ENCODE measurements at places on chromosomes 5 and 9.

DNA sequence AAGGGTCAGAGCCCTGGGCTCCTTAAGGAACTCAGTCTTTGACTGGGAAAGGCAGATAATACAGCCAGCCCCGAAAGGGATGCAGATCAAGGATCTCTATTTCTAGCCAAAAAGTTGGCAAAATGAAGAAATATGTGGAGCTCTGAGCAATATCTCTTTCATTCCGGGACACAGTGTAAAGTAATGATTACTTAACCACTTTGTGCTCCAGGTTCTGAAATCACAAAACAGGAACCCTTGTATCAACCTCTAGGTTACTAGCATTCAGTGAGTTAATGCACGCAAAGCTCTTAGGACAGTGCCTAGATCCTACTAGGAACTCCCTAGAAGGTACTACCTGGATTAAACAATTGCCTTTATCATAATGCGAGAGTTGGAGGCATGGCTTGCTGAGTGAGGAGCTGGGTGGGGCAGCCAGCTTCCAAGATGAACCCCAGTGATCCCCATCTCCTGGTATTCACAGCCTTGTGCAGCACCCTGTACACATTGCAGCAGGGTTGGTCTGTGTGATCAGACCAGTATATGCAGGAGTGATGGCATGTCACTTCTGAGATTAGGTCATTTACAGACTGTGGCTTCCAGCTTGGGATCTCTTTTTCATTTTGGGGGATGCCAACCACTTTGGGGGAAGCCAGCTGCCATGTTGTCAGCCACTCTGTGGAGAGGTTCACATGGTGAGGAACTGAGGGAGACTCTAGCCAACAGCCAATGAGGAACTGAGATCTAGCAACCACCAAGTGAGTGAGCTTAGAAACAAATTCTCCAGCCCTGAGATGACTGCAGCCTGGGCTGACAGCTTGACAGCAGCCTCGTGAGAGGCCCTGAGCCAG is 103.1 kb upstream of the SLC44A1 start:
- no peak for DNase-seq

DNA sequence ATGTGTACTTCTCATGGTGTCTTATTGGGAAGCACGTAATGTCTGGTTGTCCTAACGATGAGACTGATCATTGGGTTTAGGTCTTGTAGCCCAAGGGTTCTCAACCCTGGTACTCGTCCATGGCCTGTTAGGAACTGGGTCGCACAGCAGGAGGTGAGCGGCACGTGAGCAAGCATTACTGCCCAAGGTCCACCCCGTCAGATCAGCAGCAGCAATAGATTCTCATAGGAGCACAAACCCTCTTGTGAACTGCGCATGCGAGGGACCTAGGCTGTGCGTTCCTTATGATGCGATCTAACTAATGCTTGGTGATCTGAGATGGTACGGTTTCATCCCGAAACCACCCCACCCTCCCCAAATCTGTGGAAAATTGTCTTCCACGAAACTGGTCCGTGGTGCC is 33.5 kb downstream of the CNOT6 start:
- no peak for DNase-seq

GRCh38 chr5:66570201-66570600 is 26.0 kb upstream of the MAST4 start:
- no peak for DNase-seq

DNA sequence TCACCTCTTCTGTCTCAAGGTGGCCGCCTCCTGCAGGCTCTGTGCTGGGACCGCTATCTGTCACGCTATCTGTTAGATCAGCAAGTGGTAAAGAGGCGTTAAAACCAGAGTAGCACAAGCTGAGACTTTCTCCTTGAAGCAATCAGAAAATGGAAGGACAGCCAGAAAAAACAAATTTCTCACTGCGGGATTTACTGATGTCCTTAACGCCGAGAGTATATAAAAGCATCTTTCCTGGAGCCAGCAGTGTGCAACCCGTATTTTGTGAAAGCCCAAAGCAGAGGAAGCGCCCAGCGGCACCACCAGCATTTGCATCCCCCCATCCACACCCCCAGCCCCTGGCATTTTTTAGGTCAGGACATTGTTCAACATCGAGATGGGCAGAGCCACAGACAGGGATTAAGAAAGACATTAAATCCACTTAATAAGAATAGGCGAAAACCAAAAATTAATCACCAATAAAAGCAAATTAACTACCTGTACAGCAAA is 48.6 kb downstream of the DUSP1 start:
- no peak for DNase-seq

DNA sequence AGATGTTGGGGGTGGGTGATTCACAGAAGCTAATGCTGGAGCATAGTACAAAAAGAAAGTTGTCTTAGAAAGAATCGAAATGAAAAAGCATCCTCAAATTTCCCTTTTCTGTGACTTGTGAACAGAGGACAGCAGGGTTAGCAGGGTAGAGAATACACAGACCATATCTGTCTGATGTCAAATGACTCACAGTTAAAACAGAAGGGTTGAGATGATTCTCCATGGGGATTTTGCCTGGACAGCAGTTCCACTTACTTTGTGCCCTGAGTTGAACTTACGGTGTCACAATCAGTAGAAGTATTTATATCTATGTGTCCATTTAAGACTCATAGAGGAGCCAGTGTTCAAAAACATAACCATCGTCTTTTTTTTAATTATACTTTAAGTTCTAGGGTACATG is 801.6 kb downstream of the KCTD16 start:
- DNase-seq = no peak

DNA sequence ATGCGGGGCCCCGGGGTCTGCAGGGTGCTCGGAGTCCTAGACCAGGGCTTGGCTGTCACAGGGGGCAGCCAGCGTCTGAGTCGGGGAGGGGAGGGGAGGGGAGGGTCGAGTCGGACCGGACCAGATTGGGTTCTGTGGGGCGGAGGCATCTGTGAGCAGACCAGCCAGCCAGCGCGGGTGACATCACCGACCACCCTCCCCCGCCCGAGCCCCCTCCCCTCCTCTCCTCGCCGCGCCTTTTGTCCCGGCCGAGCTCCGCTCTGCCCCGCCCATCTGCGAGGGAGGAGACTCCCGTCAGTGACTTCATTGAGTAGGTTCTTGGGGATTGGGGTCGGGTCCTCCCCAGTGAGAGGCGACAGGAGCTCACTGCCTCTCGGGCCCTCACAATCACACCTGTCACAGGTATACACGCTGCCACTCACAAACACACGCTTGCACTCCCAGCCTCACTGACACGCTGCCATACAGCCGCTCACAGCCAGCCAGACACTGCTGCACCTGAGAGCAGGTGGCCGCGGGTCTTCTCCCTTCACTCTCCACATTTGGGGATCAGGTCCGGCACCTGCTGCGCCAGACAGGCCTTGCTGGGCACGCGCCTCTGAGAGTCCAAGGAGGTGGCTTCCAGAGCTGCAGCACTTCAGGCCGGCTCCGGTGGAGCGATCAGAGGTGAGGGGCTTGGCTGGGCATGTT is 546 bp downstream of the DNAJB5 start:
- DNase-seq = peak; percentile 51

DNA sequence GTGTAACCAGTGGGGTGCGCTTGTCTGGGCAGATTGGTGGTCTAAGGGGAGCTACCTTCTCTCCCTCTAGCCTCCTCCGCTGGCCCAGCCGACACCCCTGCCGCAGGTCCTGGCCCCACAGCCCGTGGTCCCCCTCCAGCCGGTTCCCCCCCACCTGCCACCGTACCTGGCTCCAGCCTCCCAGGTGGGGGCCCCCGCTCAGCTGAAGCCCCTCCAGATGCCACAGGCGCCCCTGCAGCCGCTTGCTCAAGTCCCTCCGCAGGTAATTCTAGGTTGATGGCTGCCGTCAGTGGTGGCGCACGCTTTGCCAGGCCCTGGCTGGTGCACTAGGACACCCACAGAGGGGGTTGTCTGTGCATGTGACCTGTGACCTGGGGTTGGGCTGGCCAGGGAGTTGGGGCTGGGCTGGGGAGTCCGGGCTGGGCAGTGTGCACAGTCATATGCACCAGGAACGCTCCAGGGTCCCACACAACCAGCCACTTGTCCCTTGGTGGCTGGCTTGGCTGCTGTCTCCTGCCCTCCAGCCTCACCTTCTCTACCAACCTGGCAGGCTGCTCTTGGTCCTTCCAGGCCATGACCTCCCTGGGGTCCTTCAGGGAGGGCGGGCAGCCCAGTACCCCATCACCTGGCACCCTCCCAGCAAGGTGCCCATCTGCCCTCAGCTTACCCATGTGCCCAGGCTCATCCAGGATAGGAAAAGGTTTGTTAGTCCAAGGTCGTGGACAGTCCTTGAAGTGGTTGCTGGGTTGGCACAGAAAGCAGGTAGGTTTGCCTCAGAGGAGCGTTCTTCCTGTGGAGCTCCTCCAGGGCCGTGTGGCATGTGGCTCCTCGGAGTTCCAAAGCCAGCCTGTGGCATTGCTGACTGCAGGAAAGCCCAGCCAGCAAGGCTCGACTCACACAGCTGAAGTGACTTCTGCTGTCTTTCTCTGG is 73.2 kb downstream of the WNK2 start:
- DNase-seq = no peak

DNA sequence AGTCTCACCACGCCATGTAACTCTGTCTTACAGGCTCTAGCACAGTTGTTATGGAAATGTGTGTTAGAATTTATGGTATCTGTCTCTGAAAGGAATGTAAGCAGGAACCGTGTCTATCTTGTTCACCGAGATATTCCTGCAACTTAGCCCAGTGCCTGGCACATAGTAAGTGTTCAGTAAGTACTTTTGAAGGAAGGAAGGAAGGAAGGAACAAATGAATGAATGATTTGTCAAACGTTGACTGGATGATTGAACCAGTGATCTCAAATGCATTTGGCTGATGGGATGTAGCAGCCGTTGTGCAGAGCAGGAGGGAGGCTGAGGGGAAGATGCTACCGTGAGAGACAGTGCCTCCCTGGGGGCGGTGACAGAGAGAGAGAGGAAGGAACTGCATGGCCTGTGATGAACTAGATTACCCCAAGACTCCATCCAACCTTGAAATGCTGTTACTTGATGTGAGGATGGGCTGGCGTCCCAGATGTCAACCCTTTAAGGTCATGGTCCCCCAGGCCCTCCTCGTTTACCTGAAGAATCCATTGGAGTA is 47.5 kb upstream of the PPARGC1B start:
- DNase-seq = peak; percentile 56

DNA sequence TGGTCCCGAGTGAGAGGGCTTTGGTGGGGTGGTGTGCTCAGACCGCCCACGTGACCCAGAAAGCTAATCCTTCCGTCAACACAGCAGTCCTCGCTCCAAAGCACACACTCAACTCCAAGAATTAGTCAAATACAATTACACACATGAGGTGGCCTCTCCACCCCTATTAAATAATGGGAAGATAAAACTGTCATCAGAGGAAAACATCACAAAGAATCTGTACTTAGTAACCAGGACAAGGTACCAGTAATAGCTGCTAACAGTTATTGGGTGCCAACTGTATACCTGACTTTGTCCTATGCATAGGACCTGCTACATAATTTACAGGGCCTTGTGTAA is 222.8 kb downstream of the HSPA4 start:
- no peak for DNase-seq

GRCh38 chr5:120942596-120943350 is 478.7 kb downstream of the PRR16 start:
- no peak for DNase-seq

- DNase-seq = no peak
Observed at GRCh38 chr9:128077847-128078503, 9.9 kb downstream of the SLC25A25 start.

GRCh38 chr5:172713113-172713808 is 57.7 kb downstream of the DUSP1 start:
- DNase-seq = peak; percentile 80

- no peak for DNase-seq
Observed at GRCh38 chr9:17863213-17863883, 284.5 kb downstream of the SH3GL2 start.

DNA sequence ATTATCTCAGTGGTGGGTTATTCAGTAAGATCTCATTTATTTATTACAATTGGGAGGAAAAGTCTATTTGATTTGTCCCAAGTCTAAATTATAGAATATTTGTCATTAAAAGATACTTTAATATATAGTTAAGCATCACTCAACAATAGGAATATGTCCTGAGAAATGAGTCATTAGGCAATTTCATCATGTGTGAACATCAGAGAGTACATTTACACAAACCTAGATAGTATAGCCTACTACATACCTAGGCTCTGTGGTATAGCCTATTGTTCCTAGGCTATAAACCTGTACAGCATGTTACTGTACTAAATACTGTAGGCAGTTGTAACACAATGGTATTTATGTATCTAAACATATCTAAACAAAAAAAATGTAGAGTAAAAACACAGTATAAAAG is 135.0 kb upstream of the RASA1 start:
- no peak for DNase-seq

- DNase-seq = no peak
Observed at GRCh38 chr9:92003308-92004044, 53.4 kb upstream of the ROR2 start.

DNA sequence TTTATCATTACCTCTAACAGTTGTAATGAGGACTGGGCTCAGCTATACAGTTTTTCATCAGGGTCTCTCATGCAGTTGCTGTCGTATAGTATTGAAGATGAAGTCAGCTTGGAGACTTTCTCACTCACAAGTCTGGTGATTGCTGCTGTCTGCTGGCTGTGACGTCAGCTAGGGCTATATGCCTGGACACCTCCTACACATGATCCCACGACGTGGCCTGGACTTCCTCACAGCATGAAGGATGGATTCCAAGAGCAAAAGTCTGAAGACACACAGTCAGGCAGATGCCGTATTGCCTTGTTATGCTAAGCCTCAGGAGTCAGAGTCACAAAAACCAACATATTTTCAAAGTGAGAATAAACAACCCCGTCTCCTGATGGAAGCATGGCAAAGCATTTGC is 193.3 kb downstream of the LURAP1L start:
- no peak for DNase-seq

- no peak for DNase-seq
Observed at GRCh38 chr5:136023958-136024541, 4.7 kb upstream of the TGFBI start.

DNA sequence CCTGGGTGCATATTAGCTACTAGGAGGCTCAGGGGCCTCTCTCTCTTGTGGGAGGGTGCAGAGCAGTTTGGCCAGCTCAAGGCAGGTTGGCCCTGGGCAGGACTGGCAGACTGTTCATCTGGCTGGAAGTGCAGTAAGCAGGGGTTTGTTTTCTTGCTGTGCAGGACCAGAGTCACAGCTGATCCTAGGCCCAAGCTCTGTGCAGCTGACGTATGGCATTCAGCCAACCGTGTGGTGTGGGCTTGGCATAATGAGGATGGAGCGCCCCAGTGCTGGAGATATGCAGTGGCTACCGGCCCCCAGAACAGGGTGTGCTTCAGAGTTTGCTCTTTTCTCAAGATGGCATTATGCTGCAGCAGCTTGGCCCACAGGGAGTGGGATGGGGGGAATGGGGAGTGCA is 31.0 kb upstream of the PHF24 start:
- no peak for DNase-seq

- DNase-seq = no peak
Observed at GRCh38 chr5:173316339-173317020, 11.7 kb downstream of the STC2 start.

DNA sequence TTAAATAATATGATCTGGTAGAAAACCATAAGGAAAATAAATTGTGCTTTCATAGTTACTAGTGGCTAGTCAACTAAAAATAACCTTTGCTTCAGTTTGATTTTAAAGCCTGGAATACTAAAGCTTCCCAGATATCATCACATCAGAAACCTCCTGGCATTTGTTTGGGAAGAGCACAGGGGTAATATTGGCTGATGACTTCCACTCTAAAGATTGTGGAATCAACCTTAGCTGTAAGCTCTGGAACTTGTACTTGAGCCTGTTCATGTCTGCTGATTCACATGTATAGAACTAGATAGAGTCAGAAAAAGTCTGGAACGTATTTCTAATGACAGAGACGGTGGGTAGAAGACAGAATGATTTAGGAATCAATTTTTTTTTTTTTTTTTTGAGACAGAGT is 345.0 kb downstream of the CWC27 start:
- DNase-seq = no peak

- no peak for DNase-seq
Observed at GRCh38 chr5:149517461-149518122, 33.6 kb downstream of the CSNK1A1 start.

All from B cell (primary cell).